ENCODE measurements at places on chromosomes 6 and 20.

- no peak for DNase-seq
Observed at GRCh38 chr6:113184291-113184690, 672.9 kb upstream of the MARCKS start.

- DNase-seq, result no peak
Observed at GRCh38 chr20:21548390-21549035, 34.6 kb upstream of the NKX2-2 start.

DNA sequence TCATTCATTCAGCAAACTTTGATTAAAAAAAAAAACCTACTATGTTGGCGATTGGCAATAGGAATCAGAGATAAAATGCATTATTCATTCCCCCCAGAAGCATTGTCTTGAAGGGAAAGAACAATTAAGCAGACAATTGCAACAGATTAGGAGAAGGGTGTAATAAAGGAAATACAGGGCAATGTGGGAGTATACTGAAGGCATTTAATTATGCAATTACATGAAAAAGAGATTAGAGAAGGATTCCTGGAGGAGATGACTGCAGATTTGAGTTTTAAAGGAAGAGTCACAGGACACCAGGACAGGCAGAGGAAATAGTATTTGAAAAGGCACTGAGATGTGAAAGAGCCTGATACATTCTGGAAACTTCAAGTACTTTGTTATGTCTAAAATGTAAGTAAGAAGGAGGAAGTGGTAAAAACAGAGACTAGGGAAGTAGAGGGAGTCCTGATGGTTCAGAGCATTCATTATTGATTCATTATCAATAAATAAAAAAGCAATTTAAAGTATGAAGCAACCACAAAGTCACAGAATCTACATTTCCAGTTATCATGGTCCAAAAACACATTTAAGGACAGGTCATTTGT, 43.7 kb downstream of the THEMIS start:
- no peak for DNase-seq

GRCh38 chr6:75285283-75285639, 669 bp upstream of the TMEM30A start:
- no peak for DNase-seq

GRCh38 chr20:8386991-8387390, 254.9 kb downstream of the PLCB1 start:
- DNase-seq, result no peak

- DNase-seq, result no peak
Observed at GRCh38 chr6:117986396-117986795, 79.3 kb downstream of the SLC35F1 start.

- no peak for DNase-seq
Observed at GRCh38 chr20:57034001-57034400, 232.4 kb downstream of the BMP7 start.

DNA sequence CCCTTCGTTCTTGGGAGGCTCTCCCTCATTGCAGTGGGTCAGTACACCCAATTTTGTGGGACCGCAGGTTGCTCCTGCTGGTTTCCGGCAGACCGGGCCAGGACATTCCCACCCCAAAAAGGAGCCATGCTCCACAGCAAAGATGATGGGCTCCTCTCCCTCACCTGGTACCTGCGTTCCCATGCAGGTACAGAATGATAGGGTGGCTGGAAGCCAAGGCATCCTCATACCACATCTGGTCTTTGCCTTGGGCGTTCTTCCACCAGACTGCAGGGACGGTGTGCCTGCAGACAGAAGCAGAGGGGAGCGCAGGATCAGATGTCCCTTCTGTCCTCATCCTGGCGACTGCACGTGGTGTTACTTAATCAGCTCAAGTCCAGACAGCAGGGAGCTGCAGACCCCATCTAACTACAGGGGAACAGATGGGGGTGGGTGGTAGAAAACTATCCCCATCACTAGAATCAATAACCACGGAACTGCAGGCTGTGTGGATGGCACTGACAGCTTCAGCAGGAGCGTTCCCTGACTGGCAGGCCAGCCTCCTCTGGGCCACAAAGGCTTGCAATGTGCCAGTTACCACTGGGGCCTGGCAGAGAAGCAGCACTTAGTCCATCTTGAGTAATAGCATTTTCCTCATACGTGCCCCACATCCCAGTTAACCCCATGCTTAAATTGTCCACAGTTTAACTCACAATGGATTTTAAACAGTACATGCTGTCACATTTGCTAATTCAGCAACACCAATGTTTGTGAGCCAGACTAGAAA, 70.4 kb downstream of the ABHD12 start:
- DNase-seq, result peak; percentile 70

DNA sequence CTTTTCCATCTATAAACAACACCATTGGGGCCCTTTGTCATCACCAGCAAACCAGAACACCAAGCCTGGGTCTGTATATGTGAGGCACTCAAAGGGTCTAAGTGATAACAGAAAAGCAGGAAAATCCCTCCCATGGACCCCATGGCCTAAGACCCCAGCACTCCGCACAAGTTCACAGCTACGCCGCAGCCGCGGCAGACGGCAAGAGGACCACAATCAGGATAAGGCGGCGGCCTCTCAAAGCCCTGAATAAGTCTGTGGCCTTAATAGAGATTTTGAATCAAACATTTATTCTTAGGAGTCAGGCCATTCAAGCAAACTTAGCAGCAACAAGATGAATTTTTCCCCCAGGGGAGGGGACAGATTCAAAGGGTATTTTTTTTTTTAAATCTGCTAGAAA, 2.9 kb downstream of the ZBTB46 start:
- no peak for DNase-seq

DNA sequence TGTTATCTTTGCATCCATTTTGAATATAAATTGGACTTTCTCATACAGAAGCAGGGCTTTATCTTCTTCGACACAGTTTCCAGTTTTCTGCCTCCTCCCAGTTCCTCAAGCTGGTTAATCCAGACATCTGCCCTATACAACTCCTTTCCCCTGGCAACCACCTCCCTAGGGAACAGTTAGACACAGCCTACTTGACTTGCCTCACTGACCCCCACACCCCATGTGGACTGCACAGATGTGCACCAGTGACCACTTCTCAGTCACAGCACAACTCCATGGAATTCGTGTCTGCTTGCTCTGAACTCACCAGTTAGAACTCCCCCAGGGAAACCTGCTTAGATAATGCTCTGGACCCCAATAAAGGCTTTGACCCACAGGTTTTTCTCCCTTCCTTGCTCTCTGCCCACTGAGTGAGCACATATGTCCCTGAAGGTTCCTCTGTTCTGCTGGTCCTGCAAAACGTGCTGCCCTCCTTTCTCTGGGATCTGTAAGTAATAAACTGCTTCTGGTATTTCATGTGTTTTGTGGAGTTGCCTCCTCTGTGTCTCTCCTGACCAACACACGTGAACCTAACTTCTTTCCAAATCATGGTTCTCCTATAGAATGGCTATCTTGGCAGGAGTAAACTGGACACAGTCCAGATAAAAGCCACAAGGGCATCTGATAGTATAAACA, 351.2 kb downstream of the CD83 start:
- no peak for DNase-seq

GRCh38 chr6:167420177-167420576, 95.3 kb downstream of the TTLL2 start:
- no peak for DNase-seq

DNA sequence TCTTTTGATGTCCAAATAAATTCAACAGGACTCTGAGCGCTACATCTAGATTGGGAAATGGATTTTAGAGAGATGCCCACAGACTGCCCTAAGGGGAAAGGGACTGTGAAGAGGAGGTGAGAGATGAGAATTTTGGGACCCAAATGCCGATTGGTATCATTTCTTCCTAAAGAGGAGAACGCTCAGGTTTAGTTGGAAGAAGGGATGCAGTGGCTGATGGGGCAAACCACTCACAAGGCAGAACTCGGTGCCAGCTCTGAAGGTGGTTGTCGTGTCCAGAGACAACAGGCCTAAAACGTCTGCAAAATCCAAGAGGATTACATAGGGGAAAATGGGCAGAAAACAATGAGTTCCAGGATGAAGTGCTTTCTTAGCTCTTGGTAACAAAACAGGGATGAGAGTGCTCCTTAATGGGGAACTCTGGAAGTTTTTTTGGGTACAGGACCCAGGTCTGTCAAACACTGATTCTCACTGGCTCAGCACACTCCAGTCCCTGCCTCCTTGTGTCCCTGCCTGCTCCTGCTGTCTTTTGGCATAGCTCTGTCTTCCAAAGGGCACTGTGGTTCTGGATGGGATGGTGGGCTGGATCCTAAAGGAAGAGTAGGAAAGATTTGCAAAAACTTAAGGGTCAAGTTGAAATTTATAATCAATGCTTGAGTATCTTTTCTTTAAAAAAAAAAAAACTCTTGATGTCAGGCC, 29.0 kb downstream of the NEDD9 start:
- DNase-seq, result no peak

DNA sequence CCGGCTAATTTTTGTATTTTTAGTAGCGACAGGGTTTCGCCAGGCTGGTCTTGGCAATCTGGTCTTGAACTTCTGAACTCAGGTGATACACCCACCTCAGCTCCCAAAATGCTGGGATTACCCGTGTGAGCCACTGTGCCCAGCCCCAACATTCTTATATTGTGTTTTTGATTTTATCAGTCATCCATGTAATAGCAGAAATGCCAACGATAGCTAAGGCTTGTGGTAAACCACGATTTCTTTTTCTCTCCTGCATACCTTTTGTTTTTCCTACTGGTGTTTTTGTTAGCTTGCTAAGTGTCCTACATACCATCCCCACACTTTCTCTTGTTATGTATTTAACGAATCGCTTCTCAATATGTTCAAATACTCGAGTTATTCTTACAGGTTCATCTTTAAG, 12.1 kb downstream of the PHACTR2 start:
- DNase-seq, result no peak

DNA sequence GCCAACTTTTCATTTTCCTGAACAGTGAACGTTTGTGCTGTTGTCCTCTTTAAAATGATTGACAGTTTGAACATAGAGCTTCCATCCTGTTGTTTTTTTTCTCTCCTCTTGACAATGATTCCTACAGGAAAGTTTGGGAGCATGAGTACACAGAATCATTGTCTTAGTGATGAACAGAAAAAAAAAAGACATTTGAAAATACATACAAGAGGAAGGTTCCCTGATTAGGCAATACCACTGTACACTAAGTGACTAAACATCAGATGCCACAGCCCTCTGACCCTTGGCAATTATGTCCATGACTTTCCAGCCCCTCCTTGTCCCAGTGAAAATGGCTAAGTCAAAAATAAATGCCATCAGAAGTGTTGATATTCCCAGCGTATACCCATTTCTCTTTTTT, 71.5 kb downstream of the RTN4IP1 start:
- no peak for DNase-seq

- DNase-seq, result no peak
Observed at GRCh38 chr20:34256629-34257124, 15.5 kb downstream of the ASIP start.

- peak; percentile 52 for DNase-seq
Observed at GRCh38 chr6:12233693-12234571, 56.2 kb upstream of the EDN1 start.

- DNase-seq, result no peak
Observed at GRCh38 chr20:24577271-24577909, 108.0 kb downstream of the SYNDIG1 start.

DNA sequence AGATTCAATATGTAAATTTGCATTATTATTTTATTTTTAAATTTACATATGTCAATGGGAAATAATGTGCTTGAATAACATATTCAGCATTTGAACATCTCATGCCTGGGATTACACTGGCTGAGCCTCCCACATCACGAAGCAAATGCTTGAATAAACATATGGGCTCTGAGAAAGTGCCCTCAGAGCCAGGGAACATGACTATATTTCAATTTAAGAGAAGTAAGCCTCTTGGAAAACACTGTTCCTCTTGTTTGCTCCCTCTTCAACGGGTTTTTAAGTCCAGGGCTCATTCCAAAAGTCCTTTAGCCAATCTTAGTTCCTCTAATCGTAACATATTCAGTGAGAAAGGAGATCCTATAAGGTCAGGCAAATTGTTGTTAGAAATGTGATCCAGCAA, 122.0 kb downstream of the GMPR start:
- no peak for DNase-seq

DNA sequence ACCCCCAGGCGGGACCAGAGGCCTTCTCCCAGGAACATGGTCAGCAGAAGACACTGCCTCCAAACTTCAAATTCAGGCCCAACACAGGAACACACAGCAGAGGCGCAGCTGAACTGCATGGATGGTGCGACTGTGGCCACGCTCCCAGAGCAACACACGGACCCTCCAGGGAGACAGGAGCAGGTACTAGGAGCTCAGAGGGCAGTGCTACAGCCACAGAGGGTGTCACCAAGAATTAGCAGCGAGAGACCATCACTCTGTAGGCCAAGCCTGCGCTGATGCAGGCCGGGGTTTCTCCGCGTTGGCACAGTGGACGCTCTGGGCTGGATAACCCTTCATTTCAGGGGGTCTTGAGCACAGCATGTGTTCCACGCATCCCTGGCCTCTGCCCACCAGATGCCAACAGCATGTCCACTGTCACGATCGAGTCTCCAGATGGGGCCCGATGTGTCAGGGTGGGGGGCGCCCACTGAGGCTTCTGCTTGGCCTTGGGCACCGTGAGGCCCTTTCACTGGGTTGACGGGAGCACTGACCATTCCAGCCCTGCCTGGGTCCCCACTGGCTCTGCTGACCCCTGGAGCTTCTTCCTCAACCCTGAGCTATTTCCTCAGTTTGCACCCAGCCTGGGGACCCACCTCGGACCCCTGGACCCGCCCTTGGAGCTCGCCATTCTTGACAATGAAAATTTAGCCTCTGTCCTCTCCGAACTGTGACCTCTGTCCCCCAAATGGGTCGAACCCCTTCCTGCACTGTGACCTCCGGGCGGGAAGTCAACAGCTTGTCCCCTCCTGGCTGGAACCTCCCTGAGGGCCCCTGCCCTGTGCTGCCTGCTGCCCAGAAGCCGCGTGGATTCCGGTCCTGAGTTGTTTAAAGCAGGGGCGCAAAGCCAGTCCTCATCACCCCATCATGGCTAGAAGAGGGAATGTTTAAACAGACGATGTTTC, 239.4 kb downstream of the DLL1 start:
- no peak for DNase-seq

- DNase-seq, result no peak
Observed at GRCh38 chr6:97563529-97563928, 280.5 kb upstream of the MMS22L start.

- no peak for DNase-seq
Observed at GRCh38 chr6:37311741-37312473, 41.9 kb upstream of the RNF8 start.

DNA sequence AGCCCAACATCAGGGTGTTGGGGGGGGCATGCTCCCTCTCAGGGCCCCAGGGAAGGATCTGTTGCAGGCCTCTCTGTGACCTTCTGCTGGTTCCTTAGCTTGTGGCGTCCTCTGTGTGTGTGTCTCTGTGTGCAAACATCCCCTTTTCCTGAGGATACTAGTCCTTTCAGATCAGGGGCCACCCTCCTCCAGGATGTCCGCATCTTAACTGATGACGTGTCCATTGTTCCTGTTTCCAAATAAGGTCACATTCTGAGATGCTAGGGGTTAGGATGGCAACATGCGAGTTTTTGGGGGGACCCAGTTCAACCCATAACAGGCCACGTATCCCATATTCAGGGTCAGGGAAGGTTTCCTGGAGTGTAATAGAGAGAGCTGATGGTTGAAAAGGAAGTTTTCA, 40.9 kb downstream of the GMPR start:
- DNase-seq, result no peak

DNA sequence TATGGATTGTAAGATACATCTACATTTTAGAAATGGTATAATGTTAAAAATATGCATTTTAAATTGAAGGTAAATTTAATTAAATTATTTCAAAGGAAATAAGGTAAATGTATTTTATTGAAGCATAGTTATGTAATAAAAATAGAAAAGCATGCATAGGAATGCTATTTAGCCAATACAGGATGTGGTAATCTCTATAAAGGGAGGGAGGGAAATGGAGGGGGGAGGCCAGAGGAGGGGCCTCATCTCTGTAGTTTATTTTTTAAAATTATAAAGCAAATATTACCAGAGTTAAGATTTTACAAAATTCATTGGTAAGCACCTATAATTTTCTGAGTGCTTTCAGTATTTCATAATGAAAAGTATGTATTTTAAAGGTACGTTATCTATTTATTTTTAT, 27.2 kb downstream of the SLC16A10 start:
- DNase-seq, result no peak

Measured in SK-N-SH (cell line).